ENCODE measurements at places on chromosomes 2 and 18. TPM values are rescaled to one million over a fixed set of nuclear protein-coding genes. Genes with fewer than 3 reads are reported as not detected.

The TUBA3E gene
- not detected for total RNA-seq

The FBXO48 gene
- 0.60 TPM for total RNA-seq

The LHCGR gene
- not detected for total RNA-seq

The IL1B gene
- total RNA-seq, result 4.2 TPM

The LOXHD1 gene
- total RNA-seq, result not detected

The SALL3 gene
- not detected for total RNA-seq

The IL1RN gene
- total RNA-seq, result not detected

The TBC1D8 gene
- 18.6 TPM for total RNA-seq

- H3K27ac ChIP-seq, result no peak overlapping the region
- H3K27me3 ChIP-seq, result no peaks in the 10 kb centered on the region
- no peak overlapping the region for H3K4me3 ChIP-seq
- no peak for DNase-seq
- H3K36me3 ChIP-seq, result peaks cover 10% of the 10 kb centered on the region
Observed at GRCh38 chr2:99481527-99481926, 8.3 kb downstream of the REV1 start.

- H3K4me3 ChIP-seq, result no peak overlapping the region
- H3K36me3 ChIP-seq, result no peaks in the 10 kb centered on the region
- peaks cover 20% of the 10 kb centered on the region for H3K4me1 ChIP-seq
- H3K27me3 ChIP-seq, result no peaks in the 10 kb centered on the region
- H3K27ac ChIP-seq, result no peak overlapping the region
Observed at GRCh38 chr2:216287251-216287650, 85.0 kb downstream of the MARCHF4 start.

DNA sequence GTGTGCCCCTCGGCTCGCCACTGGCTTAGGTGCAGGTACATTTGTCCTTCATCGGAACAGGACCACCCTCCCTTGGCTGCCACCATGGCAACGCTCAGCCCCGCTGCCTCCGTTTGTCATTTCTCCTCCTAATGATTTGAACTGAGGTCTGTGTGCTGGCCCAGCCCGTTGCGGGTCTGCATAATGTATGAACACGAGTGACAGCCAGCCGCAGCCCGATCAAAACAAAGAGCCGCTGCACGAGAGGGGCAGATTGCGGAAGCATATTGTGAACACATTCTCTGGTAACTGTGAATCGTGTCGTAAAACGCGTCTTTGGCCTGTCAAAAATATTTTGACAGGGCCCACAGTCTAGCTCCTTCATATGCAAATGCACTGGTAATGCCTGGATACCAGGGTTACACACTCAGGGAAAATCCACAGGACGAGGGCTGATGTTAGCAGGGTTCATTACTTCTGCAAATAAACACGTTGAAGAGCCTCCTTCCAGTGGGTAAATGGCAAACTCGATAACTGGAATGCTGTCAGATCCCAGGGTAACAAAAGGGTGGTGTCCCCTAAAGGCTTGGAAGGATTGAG lies 137.0 kb downstream of the AGAP1 start:
- DNase-seq, result no peak
- no peaks in the 10 kb centered on the region for H3K36me3 ChIP-seq
- peaks cover 19% of the 10 kb centered on the region for H3K4me1 ChIP-seq
- no peaks in the 10 kb centered on the region for H3K27me3 ChIP-seq

DNA sequence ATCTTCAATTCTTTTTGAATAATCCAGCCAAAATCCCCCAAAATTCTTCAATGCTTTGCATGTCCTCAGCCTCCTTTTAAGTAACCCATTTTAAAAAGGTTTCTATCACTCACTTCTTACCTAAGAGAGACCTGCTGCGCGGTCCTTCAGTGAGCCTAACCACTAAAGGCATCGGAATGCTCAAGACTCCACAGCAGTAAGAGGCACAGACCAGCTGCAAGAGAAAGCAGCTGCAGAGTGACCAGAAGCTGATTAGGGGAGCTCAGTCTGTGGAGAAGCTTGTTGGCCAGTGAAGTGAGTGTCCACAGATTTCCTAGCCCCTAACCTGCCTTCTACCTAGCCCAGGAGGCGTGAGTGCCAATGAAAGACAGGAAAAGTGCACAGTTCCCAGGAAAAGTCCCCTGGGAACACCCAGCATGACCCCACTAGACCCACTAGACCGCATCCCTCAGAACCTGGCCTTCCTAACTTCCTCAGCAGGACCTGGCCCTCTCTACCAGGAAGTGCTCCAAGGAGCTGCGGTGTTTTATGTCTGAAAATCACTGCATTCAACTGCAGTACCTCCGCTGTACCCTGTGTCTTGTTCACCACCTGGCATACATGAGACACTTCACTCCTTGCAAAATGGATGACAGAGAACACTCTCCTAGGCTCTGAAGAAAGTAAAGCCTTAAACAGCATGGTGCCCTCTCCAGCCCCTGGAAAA lies 10.1 kb downstream of the MBOAT2 start:
- no peaks in the 10 kb centered on the region for H3K27me3 ChIP-seq
- H3K4me1 ChIP-seq, result no peaks in the 10 kb centered on the region
- H3K4me3 ChIP-seq, result no peak overlapping the region

DNA sequence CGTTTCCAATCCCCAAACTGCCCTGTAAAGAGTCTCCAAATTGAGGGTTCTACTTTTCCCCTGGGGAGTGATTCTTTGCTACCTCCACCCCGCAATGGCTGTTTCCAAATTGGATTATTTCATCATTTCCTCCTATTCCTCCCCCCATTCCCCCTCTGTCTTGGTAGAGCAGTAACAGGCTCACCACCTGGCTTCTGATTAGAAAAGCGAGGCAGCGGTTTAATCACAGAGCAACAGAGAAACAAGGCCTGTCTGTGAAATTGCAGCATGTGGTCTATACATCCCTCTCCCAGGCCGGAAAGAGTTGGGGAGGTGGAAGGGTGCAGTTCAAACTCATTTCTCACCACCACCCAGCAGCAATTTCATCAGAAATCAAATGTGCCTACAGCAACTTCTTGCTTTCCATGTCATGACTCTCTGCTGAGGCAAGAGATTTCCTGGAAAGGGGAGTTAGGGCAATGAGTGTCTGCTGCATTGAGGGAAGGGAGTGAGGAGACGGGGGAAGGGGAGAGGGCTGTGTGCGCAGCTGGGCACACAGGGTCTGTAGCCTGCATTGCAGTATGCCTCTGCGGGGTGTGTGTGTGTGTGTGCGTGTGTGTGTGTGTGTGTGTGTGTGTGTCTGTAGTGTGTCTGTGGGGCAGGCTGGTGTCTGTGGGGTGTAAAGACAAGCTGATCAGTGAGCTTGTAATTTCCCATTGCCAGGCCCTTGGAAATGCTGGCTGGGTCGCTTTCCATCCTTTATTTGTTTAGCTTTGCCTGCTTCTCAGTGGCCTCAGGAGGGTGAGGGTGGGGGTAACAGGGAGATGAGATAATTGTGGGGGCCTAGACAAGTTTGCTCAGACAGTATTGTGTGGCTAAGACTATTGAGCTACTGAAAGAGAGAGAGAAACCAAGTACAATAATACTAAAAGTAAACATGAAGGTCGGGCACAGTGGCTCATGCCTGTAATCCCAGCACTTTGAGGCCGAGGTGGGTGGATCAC lies 13.5 kb upstream of the IGFBP2 start:
- no peak for DNase-seq
- H3K4me3 ChIP-seq, result no peak overlapping the region
- no peak overlapping the region for H3K27ac ChIP-seq
- H3K4me1 ChIP-seq, result no peaks in the 10 kb centered on the region
- H3K36me3 ChIP-seq, result no peaks in the 10 kb centered on the region
- H3K27me3 ChIP-seq, result no peaks in the 10 kb centered on the region

DNA sequence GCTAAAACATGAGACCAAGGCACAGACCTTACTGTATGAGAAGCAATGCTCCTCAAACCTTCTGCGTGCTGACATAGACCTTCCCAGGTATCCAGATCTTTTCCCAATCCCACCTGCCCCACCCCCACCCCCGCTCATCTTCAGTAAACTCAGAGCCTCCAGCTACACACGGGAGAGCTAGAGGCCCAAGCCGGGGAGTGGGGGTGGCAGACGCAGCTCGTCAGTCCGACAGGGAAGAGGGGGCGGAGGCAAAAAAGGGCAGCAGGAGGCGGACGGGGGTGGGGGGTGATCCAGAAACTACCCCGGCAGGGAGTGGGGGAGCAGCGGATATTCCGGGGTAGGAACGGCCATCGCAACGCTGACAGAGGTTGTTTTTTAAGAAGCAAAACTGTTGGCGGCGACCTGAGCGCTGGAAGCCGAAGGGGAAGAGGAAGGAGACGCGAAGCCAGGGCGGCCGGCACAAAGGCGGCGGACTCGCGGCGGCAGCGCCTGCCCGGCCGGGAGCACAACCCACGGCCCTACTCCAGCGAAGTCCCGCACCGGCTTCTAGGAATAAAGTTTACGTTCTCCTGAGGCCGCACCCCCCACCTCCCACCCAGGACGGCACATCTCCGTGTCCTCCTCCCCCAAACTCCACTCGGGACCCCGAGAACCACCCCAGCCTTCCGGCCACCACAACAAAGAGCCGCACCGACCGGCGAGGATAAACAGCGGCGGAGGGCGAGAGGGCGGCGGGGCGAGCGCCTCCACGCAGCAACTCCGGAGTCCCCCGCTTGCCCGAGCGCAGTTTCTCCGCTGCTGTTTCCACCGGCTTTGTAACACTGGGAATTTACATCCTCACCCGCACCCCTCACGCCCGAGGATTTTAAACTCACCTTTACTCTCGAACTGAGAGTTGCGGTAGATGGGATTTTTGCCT lies 722 bp downstream of the BAZ2B start:
- peak; percentile 76 for DNase-seq
- H3K27ac ChIP-seq, result peak overlapping the region; percentile 92
- peaks cover 6% of the 10 kb centered on the region for H3K4me1 ChIP-seq
- no peaks in the 10 kb centered on the region for H3K36me3 ChIP-seq

- no peak overlapping the region for H3K27ac ChIP-seq
- H3K27me3 ChIP-seq, result no peaks in the 10 kb centered on the region
- no peak for DNase-seq
- no peak overlapping the region for H3K4me3 ChIP-seq
- no peaks in the 10 kb centered on the region for H3K36me3 ChIP-seq
Observed at GRCh38 chr18:76054156-76054555, 440.9 kb downstream of the ZNF516 start.

DNA sequence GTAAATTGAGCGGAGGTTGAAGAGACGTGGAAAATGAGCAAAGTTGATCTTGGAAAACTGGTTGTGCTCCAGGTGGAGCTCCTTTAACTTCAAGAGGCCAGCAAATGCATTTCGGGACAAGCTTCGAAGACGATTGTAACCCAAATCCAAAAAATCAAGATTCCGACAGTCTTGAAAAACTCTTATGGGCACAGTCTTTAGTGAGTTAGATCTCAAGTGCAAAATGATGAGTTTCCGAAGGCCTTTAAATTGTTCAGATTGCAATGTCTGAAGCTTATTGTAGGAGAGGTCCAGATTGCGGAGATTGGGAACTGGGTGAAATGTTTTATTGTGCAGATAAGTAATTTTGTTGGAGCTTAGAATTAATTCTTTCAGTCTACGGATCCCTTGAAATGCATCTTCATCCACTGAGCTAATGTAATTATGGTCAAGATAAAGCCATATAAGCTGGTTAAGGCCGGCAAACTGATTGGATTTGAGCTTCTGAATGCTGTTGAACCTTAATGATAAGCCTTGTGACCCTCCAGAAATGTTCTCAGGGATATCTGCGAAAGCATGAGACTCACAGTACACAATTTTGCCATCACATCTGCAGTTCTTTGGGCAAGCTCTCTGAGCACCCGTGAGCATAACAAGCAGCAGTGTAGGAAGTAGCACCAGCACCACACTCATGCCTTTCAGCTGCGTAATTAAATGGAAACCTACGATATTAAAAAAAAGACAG lies 2.9 kb downstream of the LRRTM4 start:
- no peak for DNase-seq
- no peaks in the 10 kb centered on the region for H3K36me3 ChIP-seq
- H3K4me3 ChIP-seq, result no peak overlapping the region

GRCh38 chr2:145287736-145288135 lies 767.8 kb upstream of the ZEB2 start:
- H3K4me3 ChIP-seq, result no peak overlapping the region
- H3K36me3 ChIP-seq, result no peaks in the 10 kb centered on the region
- no peak overlapping the region for H3K27ac ChIP-seq
- no peaks in the 10 kb centered on the region for H3K27me3 ChIP-seq
- H3K4me1 ChIP-seq, result no peaks in the 10 kb centered on the region
- DNase-seq, result no peak

All from SJSA1 (cell line).